ENCODE measurements at places on chromosomes 16 and 17.

DNA sequence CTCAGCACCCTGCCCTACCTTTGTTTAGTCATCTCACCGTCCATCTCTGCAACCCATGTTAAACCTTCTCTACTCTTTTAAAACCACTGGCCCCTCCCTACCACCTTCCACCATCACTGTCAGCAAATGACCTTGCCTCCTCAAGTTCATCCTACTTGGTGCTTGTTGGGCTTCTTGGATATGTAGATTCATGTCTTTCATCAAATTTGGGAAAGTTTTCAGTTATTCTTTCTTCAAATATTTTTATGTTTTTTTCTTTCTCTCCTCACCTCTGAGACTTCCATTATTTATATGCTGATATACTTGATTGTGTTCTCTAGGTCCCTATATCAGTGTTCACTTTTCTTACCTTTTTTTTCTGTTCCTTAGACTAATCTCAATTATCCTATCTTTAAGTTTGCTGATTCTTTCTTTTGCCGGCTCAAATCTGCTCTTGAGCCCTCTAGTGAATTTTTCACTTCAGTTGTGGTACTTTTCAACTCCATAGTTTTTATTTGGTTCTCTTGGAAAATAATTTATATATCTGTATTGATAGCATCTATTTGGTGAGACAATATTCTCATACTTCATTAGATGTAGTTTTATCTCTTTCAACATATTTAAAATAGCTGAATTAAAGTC, 28.7 kb upstream of the ALDH3A2 start:
- no peak for DNase-seq

DNA sequence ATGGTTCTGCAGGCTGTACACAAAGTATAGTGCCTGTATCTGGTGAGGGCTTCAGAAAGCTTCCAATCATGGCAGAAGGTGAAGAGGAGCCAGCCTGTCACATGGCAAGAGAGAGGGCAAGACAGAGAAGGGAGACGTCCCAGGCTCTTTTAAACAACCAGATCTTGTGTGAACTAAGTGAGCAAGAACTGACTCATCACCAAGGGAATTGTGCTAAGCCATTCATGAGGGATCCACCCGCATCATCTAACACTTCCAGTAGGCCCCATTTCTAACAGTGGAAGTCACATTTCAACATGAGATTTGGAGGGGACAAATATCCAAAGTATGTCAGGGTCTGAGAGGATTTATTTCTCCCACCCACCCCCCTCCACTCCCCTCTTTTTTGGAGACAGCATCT, 56.2 kb upstream of the ELAC2 start:
- DNase-seq, result no peak

GRCh38 chr16:68470461-68471150, 22.3 kb upstream of the SMPD3 start:
- no peak for DNase-seq

DNA sequence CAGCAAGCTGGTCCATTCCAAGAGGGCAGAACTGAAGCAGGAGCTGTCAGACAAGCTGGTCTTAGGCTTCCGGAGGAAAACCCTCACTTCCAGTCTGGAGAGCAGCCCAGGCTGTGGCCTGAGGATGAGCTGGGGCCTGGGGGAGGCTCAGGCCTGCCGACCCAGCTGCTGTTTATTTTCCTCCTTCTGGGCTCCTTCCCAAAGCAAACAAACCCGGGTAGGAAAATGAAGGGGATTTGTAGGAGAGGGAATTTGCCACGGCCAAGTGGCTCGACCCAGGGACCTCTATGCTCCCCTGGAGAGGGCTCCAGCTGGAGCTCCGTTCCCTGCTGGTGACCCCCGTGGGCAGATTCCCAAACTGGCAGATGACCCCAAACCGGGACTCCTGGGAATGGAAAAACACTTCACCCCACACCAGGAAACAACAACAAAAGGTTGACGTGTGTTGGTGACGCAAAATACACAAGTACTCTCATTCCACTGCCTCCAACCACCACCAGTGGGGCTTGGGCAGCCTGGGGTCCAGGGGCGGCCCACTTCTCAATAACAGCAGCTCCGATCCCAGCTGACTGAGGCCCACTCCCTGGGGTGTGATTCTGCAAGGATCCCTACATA, 8.8 kb downstream of the JUP start:
- DNase-seq, result no peak

GRCh38 chr16:3058139-3059030, 7.1 kb upstream of the IL32 start:
- peak; percentile 73 for DNase-seq

- no peak for DNase-seq
Measured at GRCh38 chr17:5527601-5528250, 41.4 kb downstream of the MIS12 start.
